NCI-H187 (cell line): ENCODE measurements at places on chromosomes 16 and 17.

GRCh38 chr17:27422601-27423000, 33.6 kb upstream of the KSR1 start:
- no peak for DNase-seq

DNA sequence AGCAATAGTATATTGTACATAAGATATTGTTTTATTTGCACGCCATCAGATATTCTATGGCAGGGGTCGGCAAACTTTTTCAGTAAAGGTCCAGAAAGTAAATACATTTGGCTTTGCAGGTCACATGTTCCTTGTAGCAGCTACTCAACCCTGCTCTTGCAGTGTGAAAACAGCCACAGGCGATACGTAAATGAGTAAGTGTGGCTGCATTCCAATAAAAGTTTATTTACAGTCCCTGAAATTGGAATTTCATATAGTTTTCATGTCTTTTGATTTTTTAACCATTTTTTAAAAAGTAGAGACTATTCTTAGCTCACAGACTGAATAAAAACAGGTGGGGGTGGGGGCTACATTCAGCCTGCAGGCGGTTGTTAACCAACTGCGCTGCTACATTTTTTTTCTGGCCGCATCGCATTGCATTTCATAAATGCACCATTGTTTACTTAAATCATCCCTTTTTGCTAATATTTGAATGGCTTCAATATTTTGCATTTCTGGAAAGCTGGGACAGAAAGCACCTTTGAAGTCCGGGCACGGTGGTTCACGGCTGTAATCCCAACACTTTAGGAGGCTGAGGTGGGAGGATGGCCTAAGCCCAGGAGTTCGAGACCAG, 50.5 kb upstream of the HAPSTR1 start:
- DNase-seq: no peak

GRCh38 chr16:74166456-74166855, 130.2 kb upstream of the PSMD7 start:
- DNase-seq: no peak

DNA sequence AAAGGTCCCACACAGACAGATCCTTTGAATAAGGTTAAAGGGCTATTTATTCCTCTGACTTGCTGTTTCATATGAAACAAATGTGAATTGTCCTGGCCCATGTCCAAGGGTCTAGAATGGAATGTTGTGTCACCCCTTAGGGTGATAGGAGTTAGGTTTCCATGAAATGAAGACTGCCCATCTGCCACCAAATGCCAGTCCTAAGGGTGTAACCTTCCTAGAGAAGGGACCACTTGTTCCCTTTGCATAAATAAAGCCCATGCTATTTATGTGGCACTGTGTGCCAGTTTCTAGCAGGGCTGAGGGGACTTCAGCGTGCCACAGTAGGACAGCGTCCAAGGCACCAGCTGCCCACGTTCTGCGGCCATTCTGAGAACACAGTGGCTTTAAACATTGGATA, 171.3 kb downstream of the ABCA8 start:
- DNase-seq: no peak

GRCh38 chr16:711548-712320, 3.2 kb upstream of the METRN start:
- peak; percentile 56 for DNase-seq

- DNase-seq: no peak
Measured at GRCh38 chr16:4414187-4414917, 2.0 kb downstream of the CORO7 start.

GRCh38 chr16:80591071-80591915, 50.5 kb downstream of the DYNLRB2 start:
- no peak for DNase-seq

GRCh38 chr16:2517954-2518605, 2.1 kb upstream of the AMDHD2 start:
- DNase-seq: no peak
